ENCODE measurements at places on chromosomes 7 and 10. TPM values are rescaled to one million over a fixed set of nuclear protein-coding genes. Genes with fewer than 3 reads are reported as not detected.

- no peak for DNase-seq
Observed at GRCh38 chr7:1223196-1223981, 9.3 kb upstream of the UNCX start.

- no peak for DNase-seq
Observed at GRCh38 chr10:30357806-30358205, 8.7 kb upstream of the MTPAP start.

DNA sequence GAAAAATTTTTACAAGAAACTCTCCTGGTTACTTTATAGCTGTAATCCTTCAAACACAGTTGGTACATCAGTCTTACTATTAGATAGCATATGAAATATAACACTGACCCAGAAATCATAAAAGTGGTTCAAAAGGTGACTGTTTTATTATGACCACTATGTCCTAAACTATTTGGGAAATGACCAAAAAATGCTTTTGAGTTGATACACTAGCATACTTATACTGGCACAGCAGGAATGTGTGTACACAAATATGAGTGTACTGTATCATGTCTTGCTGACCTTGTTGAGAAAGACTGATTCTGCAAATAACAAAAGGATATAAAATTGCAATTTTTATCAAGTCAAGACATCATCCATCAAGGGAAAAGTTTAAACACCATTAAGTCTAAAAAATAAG lies 24.3 kb downstream of the CSTF2T start:
- no peak for DNase-seq

DNA sequence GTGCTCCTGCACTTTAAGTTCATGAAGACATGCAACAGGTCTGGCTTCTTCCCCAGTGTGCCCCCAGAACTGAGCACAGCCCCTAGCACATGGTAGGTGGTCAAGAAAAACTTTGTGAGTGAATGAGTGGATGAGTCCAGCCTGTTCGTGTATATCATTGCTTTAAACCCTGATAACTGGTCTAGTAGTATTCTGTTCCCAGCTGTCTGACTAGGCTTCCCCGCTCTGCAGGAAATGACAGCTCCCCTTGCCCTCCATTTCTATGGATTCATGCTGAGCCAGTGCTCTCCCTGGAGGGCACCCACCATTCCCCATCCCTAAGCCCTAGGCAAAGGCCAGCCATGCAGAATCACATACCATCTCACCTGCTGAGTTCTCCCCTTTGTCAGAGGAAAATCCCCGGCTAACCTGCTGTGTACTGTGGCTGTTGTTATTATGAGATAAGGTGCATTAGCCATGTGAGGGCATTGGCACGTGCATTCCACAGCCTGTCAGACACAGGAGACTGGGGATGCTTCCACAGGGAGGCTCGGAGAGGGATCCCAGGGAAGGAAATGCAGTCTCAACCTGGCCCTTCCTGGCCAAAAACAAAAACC lies 698.9 kb downstream of the GRID1 start:
- no peak for DNase-seq

- DNase-seq: no peak
Observed at GRCh38 chr7:147646568-147646967, 944.0 kb upstream of the C7orf33 start.

DNA sequence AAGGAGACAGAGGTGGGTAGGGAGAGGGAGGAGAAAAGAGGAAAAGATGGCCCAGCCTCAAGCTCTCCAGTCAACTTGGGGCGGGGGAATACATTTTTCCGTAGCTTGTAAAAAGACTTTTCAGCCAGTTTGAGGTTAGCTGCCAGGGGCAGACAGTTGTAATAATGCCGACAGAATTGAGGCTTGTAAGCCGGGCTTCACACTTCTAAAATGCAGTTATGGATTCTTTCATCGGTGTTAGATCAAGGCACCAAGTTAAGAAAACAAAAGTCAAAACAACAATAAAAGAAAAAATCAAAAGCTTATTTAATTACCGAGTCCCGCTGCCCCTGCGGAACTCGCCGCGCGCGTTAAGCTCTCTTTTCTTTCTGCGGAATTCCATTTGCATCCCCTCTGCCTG lies 448 bp upstream of the EVX1 start:
- no peak for DNase-seq

Gene C10orf53
- not detected for total RNA-seq

Gene ITGA8
- total RNA-seq: not detected

Gene TRPV5
- not detected for total RNA-seq

Gene NME8
- not detected for total RNA-seq

Gene SYT15
- under 0.01 TPM for total RNA-seq

Gene CRTAC1
- not detected for total RNA-seq

Gene MBL2
- not detected for total RNA-seq

Measured in mammary epithelial cell (primary cell).